Lower lobe of right lung (tissue), 2 donors: ENCODE measurements at places on chromosomes 12 and 14. TPM values are rescaled to one million over a fixed set of nuclear protein-coding genes. Genes with fewer than 3 reads are reported as not detected.

Gene SERPINA10
- not detected for total RNA-seq

DNA sequence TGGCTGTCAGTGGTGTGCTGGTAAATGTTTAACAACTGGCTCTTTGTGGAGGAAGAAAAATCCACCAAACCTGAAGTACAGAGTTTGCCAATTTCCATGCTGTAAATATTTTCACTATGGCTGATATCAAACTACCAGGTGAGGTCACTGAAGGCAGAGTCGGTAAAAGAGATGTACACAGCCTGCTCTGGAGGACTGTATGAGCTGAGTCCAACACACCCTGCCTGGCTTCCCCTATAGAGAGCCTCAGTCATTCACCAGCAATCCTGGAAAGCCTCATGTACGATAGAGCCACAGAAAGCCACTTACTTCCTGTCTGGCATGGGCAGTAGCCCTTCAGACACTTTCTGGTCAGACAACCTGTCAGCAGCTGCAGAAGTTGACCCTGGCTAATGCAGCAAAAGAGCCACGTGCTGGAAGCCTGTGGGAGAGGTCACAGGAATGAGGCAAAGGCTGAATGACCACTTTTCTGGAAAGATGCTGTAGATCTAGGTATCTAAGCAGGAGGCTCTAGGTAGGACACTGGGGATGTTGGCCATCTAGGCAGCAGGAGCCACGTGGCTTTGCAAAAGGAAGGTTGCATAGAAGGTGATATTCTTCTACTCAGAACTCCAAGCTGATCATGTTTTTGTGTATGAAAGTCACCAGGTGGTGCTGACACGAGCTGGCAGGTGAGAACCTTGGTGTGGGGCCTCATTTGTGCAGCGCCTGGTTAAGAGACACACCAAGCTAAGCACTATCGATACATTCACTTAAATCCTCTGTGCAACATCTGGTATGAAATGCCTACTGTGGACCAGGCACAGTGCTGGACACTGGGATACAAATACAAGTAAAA is 553.9 kb downstream of the VRK1 start:
- H3K27me3 ChIP-seq: no peaks in the 10 kb centered on the region
- H3K4me3 ChIP-seq: no peak overlapping the region

GRCh38 chr14:105476097-105476830 is 1.6 kb downstream of the CRIP2 start:
- peak overlapping the region; percentile 96 for H3K27ac ChIP-seq
- H3K4me1 ChIP-seq: peaks cover 72% of the 10 kb centered on the region
- peaks cover 7% of the 10 kb centered on the region for H3K27me3 ChIP-seq
- DNase-seq: peak; percentile 72

- no peak overlapping the region for H3K27ac ChIP-seq
- peaks cover 5% of the 10 kb centered on the region for H3K4me1 ChIP-seq
These were observed 58.3 kb downstream of the CALM1 start for GRCh38 chr14:90455100-90455571.

DNA sequence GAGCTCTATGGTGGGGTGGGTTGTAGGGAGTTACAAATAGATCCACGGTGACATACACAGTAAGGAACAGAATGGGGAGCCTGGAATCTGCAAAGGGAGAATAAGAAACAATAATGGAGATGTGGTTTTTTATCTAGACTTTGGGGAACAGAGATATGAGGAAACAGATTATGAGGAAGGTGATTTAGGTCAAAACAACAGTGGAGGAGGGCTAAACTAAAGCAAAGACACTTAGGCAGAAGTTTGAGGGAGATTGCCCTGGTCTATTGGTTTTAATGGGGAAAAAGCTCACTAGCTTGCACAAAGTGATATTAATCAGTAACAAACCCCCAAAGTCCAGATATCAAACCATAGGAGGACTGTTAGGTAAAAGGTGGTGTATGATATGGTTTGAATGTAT is 144.5 kb upstream of the DYRK2 start:
- no peak overlapping the region for H3K4me3 ChIP-seq
- no peaks in the 10 kb centered on the region for H3K27me3 ChIP-seq
- no peak overlapping the region for H3K27ac ChIP-seq
- H3K36me3 ChIP-seq: no peaks in the 10 kb centered on the region
- no peak for DNase-seq

- no peak for DNase-seq
- H3K27ac ChIP-seq: no peak overlapping the region
- no peak overlapping the region for H3K4me3 ChIP-seq
- no peaks in the 10 kb centered on the region for H3K36me3 ChIP-seq
- H3K4me1 ChIP-seq: no peaks in the 10 kb centered on the region
These were observed 5.7 kb upstream of the SLC35F4 start for GRCh38 chr14:57871459-57872080.

DNA sequence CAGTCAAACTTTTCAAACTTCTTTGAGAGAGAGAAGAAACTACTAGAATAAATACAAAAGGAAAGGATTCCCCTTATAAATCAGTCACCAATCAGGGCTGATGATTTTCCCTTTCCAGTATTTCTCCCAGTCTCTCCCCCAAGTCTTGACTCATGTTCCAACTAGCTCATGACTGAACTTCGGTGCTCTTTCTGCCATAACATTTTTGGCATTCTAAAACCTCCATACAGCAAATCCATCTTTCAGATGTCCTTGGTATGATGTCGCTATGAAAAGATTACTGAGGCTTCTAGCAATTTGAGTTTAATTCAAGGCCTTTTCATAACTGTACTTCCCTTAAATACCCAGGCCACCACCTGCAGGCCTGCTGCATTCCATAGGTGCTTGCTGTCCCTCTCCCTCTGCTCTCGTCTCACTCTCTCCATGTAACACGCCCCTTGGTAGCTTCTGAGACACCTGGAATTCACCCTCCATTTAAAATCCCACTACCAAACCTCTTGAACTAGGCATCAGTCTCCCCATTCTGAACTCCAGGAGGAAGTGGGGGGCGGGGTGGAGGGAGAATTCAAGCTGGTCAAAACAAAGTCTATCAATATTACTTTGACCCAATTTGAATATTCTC is 2.4 kb downstream of the PRKD1 start:
- no peak for DNase-seq
- no peaks in the 10 kb centered on the region for H3K36me3 ChIP-seq
- peaks cover 17% of the 10 kb centered on the region for H3K4me1 ChIP-seq
- peak overlapping the region; percentile 69 for H3K4me3 ChIP-seq
- H3K27ac ChIP-seq: no peak overlapping the region
- no peaks in the 10 kb centered on the region for H3K27me3 ChIP-seq
